ENCODE measurements at places on chromosomes 7 and 10.

- DNase-seq = no peak
Observed at GRCh38 chr7:105851064-105851463, 25.3 kb downstream of the ATXN7L1 start.

GRCh38 chr10:106175760-106176377 is 988.6 kb downstream of the SORCS1 start:
- no peak for DNase-seq

DNA sequence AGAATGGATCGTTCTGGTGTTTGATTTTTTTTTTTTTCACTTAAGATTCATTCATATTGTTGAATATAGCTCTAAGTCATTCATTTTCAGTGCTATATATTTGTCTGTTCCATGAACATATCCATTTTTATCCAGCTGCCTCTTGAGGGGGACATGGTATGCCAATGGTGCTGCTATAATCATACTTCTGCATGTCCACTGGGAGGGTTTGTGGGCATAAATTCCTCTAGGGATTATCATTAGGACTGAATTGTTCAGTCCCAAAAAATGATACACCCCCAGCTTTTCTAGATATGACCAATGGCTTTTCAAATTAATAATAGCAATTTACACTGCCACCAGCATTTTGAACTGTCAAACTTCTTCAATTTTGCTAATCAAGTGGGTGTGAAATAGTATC is 41.1 kb downstream of the CAV1 start:
- DNase-seq = no peak

GRCh38 chr7:90797596-90797995 is 201.5 kb downstream of the CDK14 start:
- DNase-seq = no peak

DNA sequence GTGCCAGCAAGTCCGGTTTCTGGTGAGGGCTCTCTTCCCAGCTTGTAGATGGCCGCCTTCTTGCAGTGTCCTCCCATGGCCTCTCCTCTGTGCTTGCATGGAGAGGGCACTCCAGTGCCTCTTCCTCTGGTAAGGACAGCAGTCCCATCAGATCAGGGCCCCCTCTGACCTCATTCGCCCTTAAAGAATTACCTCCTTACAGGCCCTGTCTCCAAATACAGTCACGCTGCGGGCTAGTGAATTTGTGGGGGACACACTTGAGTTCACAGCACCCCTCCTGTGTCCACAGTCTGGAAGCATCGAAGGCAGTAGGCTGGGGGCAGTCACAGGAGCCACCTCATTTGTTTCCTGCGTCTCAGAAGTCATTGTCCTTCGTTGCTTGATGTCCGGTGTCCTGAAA is 54.6 kb downstream of the LHPP start:
- no peak for DNase-seq

DNA sequence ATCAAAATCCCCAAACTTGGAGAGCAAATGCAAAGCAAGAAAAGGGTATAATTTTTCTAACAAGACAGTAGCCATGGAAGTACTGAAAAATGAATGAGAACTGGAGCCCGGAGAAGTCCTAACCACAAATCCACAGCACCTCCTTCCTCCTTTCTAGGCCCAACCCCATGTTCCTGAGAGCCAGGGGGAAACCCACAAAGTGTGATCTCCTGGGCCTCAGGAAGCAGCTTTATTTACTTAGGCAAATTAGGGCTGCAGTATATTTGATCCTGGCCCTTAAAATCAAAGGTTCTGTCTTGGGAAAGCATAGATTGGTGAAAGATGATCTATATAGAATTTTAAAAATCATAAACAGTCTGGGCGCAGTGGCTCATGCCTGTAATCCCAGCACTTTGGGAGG is 103.0 kb downstream of the DOCK4 start:
- no peak for DNase-seq

DNA sequence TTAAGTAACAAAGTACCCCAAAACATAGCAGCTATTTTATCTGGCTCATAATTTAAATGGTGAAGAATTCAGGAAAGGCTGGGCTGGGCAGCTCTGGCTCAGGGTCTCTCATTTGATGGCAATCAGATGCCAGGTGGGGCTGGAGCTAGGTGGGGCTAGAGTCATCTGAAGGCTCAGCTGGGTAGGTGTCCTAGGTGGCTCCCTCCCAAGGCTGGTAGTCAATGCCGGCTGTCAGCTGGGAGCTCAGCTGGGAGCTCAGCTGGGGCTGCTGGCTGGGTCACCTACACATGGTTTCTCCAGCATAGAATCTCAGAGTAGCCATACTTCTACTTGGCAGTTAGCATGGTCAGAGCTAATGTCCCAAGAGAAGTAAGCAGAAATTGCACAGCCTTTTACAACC is 34.1 kb downstream of the OSBPL3 start:
- DNase-seq = no peak

- DNase-seq = no peak
Observed at GRCh38 chr7:18702071-18702829, 206.7 kb downstream of the HDAC9 start.

- DNase-seq = no peak
Observed at GRCh38 chr7:24346129-24346528, 62.1 kb downstream of the NPY start.

DNA sequence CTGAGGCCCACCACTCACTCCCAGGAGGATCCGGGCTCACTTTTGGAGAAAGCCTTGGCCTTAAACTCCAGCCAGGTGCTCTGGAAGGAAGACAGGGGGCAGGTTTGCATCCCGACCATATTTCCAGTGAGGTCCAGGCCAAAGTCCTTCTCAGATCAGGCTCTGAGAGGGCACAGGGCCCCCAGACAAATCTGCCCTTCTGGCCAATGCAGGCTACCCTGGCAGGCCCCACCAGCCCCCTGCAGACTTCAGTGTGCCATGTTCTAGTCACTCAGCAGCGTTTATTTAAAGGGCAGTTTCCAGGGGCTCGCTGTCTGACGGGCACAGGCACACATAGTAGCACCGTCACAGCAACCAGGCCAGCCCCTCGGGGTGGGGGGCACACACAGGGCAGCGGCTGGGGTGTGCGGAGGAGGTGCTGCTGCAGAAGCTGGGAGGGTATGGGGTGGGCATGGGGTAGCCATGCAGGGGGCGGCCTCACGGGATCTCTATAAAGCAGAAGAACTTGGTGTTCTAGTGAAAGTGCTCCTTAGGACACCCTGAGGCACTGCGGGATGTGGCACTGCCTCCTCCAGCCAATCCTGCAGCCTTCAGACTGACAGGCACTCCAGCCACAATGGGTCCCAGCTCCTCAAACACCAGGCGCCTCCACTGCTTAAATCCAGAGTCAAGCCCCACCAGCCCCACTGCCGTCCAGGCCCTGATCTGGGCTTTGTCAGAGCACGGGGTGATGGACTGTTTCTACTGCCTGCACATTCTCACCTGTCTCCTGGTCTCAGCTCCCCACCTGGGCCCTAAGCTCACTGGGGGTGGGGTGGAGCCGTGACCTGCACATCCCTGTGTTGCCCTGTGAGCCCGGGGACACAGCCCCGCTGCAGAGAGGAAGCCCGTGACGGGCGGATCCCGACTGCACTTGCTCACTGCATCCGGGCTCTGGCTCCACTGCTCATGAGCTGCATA is 9.6 kb upstream of the PYROXD2 start:
- DNase-seq = no peak

GRCh38 chr7:113548137-113548536 is 370.7 kb downstream of the PPP1R3A start:
- no peak for DNase-seq

- DNase-seq = no peak
Observed at GRCh38 chr10:124048371-124049290, 44.8 kb downstream of the CHST15 start.

- no peak for DNase-seq
Observed at GRCh38 chr10:130967784-130968183, 343.7 kb downstream of the TCERG1L start.

DNA sequence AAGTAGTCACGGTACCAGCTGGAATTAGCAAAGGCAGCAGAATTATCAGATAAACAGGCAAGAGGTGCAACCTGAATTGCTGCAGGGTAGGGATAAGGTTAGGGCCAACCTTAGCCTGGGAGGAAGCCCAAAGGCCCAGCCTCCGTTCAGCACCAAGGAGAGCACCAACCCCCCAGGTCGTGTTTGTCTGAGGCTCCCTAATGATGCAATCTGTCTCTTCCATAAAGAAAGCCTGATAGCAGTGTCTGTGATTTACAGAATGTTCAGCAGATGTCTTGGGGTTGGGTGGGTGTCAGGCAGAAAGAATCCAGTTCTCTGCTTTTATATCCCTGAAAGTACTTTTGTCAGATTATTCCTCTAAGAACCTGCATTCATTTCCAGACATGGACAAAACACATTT is 328.4 kb upstream of the AOAH start:
- no peak for DNase-seq

DNA sequence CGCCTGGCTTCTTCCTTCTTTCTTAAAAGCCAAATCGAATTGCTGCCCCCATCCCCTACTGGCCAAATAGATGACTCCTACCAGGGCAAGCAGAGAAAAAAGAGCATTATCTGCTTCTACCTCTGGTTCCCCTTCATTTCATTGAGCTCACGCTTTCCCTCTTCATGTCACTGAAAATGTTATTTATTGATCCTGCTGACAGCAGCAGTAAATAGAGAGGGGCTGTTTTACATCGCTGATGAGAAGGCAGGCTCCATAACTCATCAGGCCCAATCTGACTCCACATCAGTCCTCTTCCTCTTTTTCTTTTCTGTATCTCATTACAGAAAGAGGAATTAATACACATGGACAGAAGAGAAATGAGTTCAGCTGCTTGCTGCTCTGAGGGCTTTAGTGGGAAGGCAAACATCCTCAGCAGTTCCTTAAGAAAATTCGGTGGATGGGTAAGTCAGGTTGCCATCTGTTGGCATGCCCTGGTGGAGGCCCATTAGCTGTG is 904.1 kb downstream of the KCNMA1 start:
- DNase-seq = no peak

DNA sequence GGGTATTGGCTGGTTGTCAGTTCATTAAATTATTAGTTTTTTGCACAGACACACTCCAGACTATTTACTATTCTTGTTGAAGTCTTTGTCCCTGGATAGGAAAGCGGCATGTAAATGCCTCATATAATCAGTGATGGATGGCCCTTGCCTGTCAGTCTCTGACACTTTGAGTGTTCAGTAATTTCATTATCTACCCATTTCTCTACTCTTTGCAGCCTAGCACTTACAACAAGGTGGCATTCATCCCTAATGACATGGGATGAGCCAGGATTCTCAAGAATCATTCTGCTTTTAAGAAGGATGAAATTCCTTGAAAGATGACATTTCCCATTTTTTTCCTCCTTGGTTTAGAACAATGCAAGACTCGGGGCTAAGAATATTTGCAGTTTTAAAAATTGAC is 155.7 kb downstream of the SORCS3 start:
- DNase-seq = no peak

GRCh38 chr10:14414901-14415300 is 84.2 kb upstream of the FRMD4A start:
- DNase-seq = no peak

DNA sequence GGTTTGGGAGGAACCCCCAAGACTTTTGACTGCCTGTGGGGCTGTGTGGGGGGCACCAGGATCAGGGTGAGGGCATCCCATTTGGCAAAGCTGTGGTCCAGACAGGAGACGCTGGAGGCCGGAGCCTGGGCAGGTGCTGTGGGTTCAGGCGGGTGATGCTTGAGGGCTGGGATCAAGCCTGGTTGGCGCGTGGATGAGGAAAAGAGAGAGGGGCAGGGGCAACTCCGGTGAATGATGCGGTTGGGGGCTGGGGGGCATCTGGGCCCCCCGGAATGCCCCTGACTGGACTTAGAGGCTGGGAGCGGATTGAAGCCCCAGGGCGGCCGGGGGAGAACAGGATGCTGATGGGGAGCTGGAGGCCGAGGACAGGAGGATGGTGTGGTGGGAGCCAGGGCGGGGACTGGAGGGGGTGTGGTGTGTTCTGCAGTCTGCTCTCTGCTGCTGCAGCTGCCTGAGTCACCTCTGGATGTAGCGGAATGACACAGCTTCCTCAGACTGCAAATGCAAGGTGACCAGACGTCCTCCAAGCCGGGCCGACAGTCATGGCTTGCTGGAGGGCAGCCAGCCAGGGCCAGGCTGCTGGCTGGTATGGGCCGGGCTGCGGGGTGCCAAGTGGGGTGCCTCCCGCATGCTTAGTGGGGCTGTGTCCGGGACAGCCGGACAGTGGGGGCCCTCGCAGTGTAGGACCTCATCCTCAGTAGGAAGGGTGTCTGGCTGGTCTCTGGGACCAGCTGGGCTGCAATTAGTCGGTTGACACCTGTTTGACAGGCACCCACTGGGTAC is 3.2 kb downstream of the MAFK start:
- no peak for DNase-seq

DNA sequence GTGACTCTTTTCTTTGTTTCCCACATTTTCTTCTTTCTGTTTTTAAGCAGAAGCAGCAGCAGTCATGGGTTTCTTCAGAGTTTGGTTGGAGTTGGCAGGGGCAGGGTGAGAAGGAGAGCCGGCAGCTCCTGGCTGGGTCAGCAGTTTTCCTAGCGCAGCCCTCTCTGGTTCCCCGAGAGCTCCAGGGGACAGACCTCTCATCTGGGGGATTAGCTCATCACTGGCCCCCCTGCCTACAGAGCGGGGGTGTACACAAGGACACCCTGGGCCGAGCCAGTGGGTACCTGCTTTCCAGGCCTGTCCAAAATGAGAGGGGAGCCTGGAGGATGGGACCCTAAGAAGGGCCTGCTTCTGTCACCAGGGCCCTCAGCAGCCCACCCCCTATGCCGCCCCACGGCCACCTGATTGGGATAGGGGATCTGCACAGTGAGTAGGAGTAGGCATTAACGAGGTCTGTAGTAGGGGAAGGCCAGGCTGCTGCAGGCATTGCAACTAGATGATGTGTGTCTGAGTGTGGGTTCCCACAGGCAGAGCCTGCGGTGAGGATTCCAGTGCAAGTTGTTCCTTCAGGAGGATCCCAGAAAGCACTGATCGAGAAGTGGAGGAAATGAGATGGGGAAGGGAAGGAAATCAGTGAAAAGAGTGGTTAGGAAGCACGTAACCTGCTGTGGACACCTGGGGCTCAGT is 122.9 kb upstream of the PPIF start:
- DNase-seq = no peak

DNA sequence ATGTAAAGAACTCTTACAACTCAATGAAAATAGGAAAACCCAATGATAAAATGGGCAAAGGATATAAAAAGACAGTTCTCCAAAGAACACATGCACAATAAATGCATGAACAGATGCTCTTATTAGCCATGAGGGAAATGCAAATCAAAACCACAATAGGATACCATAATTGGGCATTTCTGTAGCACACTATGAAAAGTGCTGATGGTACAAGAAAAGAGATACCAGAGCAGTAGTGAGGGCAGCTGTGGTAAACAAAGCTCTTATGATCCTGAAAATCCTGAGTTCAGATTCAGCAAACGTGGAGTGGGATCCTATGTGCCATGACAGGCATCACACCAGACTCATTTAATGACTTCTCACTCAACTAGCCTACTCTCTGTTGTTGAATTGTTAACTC is 96.7 kb upstream of the SLC25A13 start:
- no peak for DNase-seq

- DNase-seq = peak; percentile 26
Observed at GRCh38 chr10:123043409-123043925, 34.7 kb downstream of the ACADSB start.

DNA sequence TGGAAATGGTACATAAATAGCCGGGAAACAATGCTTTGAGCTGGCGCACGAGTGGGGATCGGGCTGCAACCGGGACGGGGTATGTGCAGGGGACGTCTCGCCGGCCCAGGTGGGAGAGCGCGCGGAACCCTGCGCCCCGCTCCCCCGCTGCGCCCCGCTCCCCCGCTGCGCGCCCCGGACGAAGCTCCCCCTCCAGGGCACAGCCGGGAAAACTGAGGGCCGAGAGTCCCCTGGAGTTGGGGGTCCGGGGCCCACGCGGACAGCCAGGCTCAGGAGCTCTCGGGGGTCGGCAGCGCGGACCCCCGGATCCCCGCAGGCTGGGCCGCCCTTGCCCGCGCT is 514 bp downstream of the RADIL start:
- no peak for DNase-seq
